Cardiac muscle cell (in vitro differentiated cells and primary cell): ENCODE measurements at places on chromosomes 3 and 15. TPM values are rescaled to one million over a fixed set of nuclear protein-coding genes. Genes with fewer than 3 reads are reported as not detected.

Gene CFAP100
- total RNA-seq: not detected in 2 replicates

Gene BFSP2
- not detected in 2 replicates for total RNA-seq

Gene CHRNB4
- total RNA-seq: 0.14 and 0.57 TPM in 2 replicates

DNA sequence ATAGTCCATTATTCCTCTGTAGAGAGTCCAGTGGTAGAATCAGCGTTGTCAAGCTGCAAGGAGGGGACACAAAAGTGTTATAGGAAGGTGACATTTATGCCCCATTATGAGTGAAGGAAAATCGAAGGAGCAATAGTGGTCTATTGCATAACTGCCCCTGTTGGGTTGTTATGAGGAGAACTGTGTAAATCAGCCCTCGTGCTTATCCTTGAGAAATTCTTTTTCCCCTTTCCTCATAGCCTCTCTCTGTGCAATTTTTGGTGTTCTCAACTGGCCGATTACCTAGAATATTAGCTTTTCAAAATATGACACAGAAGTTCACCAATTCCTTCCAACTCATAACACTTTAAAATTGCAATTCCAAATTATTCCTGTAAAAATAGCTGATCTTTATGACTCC lies 286.6 kb downstream of the RBMS3 start:
- DNase-seq: no peak

DNA sequence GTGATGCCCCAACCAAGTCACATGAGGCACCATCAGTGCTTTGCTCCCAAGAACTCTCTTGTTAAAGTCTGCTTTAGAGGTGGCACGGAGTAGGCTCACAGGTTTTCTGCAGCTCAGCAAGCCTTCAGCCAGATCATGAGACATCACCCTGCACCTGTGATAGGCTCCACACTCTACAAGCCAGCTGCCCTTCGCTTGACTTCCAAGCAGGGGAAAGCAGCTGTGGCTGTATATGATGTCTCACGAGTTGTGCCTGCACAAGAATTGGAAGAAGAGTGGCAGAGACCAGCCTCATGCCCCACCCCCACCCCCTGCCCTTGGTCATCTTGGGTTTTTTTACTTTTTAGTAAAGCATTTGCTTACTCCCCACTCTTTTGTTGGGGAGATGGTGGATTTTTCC lies 22.5 kb downstream of the MRPS11 start:
- DNase-seq: no peak

Gene GPR176
- total RNA-seq: 3.2 and 5.6 TPM in 2 replicates

GRCh38 chr3:53103397-53104296 lies 26.6 kb downstream of the RFT1 start:
- DNase-seq: peak; percentile 30

- no peak for DNase-seq
These were observed 23.1 kb upstream of the MGA start for GRCh38 chr15:41637086-41637485.

Gene SI
- total RNA-seq: not detected in 2 replicates

Gene CLRN1
- not detected in 2 replicates for total RNA-seq

DNA sequence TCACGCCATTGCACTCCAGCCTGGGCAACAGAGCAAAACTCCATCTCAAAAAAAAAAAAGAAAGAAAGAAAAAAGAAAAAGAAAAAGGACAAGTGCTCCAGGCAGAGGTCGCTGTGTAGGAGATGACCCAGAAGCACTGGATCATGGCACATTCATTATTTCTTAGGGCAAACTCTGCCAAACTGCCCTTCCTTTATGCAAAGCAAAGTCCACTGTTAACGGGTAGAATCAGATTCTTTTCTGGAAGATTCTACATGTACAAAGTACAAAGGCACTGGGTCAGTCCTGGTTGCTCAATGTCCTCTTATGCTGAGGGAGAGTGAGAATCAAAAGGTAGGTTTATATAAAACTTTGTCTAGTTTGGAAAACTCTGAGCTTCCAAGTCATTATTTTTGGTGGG lies 144.9 kb downstream of the FEZF2 start:
- no peak for DNase-seq

Gene OXTR
- 0.49 and 1.9 TPM in 2 replicates for total RNA-seq

Gene SLC22A14
- total RNA-seq: 0.07 and 0.12 TPM in 2 replicates

GRCh38 chr3:114942773-114943172 lies 204.3 kb downstream of the ZBTB20 start:
- DNase-seq: no peak

Gene RHOV
- 0.35 and 1.2 TPM in 2 replicates for total RNA-seq

DNA sequence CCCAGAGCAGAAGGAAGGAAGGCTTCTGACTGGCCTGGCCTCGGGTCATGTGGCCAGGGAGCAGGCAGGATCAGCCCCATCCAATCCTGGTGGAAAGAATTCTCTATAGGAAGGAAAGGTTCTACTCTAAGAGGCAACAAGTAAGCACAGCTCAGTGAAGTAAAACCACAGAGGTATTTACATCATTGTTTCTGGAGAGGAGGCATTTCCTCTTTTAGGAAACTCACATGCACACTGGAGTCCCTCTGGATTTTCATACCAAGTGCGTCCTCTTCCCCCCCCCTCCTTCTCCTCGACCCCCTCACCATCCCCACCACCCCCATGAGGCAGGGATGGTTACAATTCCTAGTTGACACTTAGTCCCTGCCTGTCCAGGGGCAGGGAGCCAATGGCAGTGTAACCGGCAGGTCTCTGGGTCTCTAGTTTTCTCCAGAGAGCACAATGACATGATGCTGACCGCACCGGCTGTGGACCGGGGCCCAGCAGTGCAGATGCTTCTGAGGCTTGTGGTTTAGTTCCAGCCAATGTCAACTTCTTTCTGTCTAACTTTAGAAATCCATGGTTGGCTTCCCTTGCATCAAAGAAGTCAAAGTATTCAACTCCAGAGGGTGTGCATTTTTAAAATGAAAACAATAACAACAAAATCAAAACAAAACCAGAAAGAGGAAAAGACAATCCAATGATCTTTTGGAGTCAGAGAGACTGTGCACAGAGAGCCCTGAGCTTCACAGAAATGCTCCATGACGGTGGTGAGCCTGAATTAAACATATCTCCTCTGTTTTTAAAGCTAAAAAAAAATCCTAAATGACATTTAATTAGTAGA lies 230.3 kb upstream of the TLE3 start:
- DNase-seq: peak; percentile 92

Gene GOLGA6L9
- 6.7 and 30.1 TPM in 2 replicates for total RNA-seq

GRCh38 chr3:176867681-176868663 lies 329.3 kb downstream of the TBL1XR1 start:
- no peak for DNase-seq

Gene IQSEC1
- 26.4 and 51.7 TPM in 2 replicates for total RNA-seq

Gene MYH15
- 0.24 and 0.56 TPM in 2 replicates for total RNA-seq

- no peak for DNase-seq
These were observed 16.0 kb downstream of the NEK10 start for GRCh38 chr3:27353221-27353620.

Gene TMIE
- 0.63 and 0.85 TPM in 2 replicates for total RNA-seq

DNA sequence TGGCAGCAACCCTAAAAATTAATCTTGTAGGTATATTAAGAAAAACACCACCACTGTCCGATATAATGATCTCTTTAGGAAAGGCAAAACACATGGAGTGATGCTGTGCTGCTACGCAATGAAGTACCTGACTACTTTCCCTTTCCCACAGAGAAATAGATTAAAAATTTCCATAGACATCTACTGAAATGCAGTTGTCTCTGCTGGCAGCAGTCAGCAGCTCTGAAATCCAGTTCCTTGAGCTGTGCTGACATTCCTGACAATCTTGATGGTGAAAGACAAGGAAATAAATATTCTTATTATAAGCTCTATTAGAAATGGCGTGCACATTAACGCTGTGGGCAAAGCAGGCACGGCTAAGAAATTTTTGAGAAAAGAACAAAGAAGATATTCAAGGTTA lies 287.6 kb downstream of the IL5RA start:
- DNase-seq: no peak

Gene FHIT
- 3.4 and 12.5 TPM in 2 replicates for total RNA-seq

DNA sequence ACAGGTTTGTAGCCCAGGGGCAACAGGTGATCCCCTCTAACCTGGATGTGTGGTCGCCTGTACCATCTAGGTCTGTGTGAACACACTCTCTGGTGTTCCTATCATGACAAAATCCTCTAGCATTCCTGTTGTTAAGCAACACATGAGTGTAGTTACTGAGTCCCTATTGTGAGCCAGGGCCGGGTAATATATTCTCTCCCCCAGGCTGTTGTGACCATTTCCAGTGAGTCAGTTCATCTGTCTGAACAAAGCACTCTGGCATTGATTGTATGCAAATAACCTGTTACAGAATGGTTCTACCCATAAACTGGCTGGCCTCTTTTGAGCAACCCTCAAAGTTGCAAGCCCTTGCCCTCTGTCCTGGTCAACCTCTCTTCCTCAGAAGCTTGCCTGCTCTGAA lies 2.6 kb upstream of the FLNB start:
- DNase-seq: no peak

DNA sequence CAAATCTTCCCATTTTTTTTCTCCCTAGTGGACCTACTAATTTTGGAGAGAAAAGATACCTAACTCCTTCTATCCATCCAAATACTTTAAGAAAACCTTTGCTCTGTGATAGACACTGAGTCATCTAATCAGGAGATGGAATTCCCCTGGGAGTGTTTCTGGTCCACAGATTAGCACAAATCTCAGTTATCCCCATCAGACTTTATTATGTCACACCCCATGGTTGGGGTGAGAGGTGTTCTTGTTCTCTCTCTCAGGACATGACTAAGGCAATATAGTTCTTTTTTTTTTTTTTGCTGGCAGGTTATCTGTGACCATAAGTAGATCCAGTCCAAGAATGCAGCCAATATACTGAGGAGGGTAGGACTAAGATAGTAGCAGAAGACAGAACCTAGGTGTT lies 15.8 kb downstream of the SLC9A9 start:
- no peak for DNase-seq

DNA sequence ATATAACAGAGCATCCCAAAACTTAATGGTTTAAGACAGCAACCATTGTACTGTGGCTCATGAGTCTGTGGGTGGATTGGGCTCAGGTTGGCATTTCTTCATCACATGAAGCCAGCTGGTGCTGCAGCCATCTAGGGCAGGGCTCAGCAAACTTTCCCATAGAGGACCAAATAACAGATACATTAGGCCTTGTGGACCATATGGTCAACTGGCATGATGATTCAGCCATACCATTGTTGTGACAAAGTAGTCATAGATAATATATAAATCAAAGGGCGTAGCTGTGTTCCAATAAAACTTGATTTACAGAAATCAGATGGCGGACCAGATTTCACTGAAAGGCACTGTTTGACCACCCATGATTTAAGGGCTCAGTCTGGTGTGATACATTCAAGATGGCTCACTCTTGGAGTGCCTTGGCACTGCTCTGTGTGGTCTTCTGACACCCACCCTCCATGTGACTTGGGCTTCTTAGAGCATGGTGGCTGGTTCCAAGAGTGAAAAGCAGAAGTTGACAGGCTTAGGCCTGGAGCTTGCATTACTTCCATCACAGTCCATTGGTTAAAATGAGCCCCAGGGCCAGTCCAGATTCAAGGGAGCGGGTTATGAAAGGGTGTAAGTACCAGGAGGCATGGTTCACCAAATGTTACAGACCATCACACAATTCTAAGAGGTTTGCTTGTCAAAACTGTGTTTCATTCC lies 40.8 kb upstream of the BHLHE40 start:
- no peak for DNase-seq

DNA sequence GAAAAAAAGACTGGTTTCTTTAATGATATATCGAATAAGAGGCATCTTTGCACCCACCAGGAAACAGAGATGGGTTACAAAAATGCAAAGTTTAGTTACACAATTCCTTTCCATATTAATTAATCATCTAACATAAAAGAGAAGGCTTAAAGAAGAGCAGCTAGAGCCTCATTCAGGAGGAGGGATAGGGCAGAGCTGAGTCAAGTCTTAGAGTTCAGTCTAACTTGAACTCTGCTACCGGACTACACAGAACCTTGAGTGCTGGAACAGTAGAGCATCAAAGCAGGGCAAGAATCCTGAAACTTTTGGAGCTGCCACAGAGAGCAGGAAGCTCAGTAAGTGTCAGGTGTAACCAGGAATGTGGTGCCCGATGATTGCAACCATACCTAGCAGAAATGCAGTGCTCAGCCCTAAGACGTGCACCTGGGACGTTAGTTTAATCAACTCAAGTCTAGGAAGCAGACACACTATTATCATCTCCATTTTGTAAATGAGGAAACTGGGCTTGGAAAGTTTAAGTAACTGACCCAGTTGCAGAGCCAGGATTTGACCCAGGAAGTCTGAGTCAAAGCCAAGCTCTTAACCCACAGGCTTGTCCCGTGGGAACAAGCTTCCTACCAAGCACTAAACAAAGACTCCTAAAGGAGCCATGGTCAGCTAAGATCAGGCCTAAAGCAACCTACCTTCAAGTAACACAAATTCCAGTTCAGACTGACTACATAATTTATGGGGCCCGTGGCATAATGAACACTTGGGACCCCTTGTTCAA lies 187.4 kb downstream of the FOXP1 start:
- peak; percentile 78 for DNase-seq

DNA sequence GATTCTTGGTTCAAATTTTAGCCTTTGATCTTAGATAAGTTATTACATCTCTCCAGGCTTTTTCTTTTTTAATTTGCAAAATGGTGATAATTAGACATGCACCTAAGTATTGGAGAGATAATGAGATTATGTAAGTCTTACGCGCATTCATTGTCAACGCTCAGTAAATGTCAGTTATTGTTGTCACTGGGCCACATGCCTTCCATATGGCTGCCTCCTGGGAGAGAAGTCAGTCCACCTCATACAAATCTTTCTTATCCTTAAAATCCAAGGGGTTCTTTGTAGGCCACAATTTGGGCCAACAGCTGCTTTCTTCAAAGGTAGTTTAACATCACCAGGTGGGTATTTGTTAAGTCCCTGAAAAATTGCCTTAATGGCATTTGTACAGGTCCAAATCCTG lies 25.5 kb upstream of the PTPRG start:
- no peak for DNase-seq

Gene SLC6A11
- total RNA-seq: 0.04 and 0.18 TPM in 2 replicates

- peak; percentile 57 for DNase-seq
These were observed 680.3 kb downstream of the AGBL1 start for GRCh38 chr15:86759800-86760523.

Gene GOLGA6A
- 1.9 TPM in 1 of 2 replicates, not detected in the other for total RNA-seq

- no peak for DNase-seq
These were observed 236.0 kb downstream of the EDEM1 start for GRCh38 chr3:5423523-5423922.

Gene CPA3
- total RNA-seq: not detected in 2 replicates

Gene KLF13
- 26.3 and 35.7 TPM in 2 replicates for total RNA-seq

Gene RHO
- not detected in 2 replicates for total RNA-seq

DNA sequence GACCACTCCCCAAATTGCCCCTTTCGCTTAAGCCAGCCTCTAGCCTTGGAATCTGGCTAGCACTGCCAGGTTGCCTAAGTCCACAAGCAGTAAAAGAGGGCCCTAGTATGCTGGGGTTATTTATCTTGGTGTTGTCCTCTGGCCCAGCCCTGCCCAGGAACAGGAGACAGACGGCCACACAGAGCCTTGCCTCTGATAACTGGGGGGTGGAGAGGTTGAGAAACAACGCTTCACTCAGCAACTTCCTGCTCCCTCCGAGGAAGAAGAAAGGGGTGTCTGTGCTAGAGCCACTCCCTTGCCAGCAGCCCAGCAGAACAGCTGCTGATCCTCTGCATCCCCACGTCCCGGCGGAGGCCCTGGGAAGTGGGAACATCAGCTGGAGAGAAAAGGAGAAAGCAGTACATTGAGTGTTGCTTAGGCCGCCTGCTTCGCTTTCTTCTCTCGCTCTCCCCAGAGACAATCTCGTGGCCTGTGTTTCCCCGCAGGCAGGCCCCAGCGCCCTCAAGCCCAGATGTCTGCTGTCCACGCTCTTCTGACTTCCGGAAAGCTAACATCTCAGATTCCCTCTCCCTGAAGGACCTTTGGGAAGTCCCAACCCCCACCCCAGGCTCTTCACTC lies 22.6 kb upstream of the C3orf70 start:
- DNase-seq: peak; percentile 60

GRCh38 chr15:39784125-39784524 lies 1.5 kb upstream of the FSIP1 start:
- peak; percentile 21 for DNase-seq

Gene TRH
- 92.4 and 111 TPM in 2 replicates for total RNA-seq

Gene PP2D1
- total RNA-seq: not detected in 2 replicates
